ENCODE measurements at places on chromosomes 7 and 10.

GRCh38 chr10:91652364-91652763, 19.5 kb upstream of the PPP1R3C start:
- no peak for DNase-seq

- DNase-seq: peak; percentile 95
These were observed 11.7 kb downstream of the HSPB1 start for GRCh38 chr7:76314042-76314721.

GRCh38 chr7:31101544-31101943, 49.4 kb downstream of the ADCYAP1R1 start:
- no peak for DNase-seq

GRCh38 chr7:55574051-55574717, 1.9 kb upstream of the VOPP1 start:
- no peak for DNase-seq

All from small intestine (tissue), 16 donors.